Stimulated activated CD4-positive, alpha-beta T cell treated with anti-CD3 and anti-CD28 coated beads, Interleukin-1b, Interleukin-23, amount 100 ng/mL, for 1 hour (primary cell): ENCODE measurements at places on chromosomes 3 and 15.

GRCh38 chr15:64246364-64247189 is 83.8 kb upstream of the PPIB start:
- no peak for DNase-seq

DNA sequence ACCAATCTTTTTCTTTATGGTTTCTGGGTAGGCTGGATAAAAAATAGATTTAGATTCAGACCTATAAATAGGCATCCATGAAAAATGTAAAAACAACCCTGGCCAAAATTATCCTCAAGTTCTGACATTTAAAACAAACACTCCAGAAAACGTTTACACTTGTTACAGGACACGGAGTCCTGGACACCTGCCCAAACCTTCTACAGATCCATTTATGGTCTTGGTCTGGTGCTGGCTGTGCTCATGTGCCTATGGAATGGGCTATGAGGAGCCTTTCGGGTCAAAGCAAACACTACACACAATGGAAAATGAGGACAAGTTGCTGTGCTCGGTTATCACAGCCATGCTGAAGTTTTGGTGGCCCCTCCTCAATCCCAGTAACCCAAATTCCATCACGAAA is 108.1 kb downstream of the PDZRN3 start:
- DNase-seq = no peak

GRCh38 chr3:14513566-14514322 is 26.4 kb downstream of the GRIP2 start:
- DNase-seq = no peak

DNA sequence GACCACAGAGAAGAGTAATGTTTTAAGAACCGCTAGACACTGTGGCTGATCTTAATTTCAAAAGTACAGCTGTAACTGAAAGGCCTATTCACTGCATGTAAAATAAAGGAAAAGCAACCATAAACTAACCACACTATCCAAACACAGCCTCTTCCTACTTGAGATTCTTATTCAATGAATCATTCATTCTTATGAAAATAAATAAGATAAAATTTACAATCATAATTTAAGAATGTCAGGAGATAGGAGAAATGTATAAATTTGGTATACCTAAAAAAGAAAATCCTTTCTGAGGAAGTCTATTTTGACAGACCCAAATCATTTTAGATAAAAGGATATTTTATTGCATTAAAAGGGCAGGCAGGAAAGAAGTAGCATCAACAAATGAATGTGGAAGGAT is 533.5 kb upstream of the ZNF385D start:
- no peak for DNase-seq

DNA sequence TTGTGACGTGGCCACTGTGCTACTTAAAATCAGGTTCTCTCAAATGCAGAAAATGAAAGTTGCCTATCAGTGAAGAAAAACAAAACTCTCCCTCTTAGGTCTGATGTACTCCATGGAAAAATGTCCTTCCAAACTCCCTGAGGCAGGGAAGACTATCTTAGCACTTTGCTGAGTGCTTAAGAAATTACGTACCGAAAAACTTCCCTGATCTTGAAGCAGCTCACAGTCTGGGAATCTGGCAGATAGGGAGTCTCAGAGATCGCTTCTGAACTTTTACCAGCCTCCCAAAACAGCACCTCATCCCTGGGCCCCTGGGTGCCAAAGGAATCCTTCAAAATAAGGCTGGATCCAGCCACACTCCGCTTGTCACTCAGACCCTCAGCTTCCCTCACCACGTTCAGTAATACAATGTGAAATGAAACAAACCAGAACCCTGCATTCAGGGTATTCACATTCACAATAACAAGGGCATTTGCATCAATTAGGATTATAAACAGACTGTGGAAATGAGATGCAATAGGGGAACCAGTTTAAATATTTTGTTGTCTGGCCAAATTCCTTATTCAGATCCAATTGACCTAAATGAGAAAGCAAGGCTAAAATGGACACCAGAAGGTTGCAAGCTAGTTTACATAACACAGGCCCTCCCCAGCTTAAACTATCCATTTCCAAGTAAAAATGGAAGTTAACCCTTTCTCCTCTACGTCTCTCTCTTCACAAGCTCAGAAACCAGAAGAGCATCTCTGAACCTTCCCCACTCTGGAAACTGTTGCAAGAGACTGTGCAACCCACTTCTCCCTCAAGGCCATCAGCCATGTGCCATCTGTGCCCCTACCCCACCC is 20.9 kb downstream of the OSBPL10 start:
- no peak for DNase-seq

GRCh38 chr3:29410660-29411405 is 130.0 kb downstream of the RBMS3 start:
- no peak for DNase-seq

DNA sequence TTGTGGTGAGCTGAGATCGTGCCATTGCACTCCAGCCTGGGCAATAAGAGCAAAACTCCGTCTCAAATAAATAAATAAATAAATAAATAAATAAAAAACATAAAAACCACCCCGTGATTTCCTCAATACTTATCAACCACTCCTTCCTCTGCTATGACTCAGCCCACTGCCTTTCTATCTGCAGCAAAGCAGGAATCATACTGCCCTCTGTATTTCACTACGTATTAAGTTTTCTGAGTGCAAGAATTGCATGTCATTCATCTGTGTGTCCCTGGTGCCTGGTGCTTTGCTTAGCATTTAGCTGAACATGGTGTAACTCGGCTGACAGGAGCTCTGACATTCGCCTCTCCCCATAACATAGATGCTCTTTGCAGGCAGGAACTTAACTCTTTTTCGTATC is 7.1 kb downstream of the LSG1 start:
- no peak for DNase-seq

DNA sequence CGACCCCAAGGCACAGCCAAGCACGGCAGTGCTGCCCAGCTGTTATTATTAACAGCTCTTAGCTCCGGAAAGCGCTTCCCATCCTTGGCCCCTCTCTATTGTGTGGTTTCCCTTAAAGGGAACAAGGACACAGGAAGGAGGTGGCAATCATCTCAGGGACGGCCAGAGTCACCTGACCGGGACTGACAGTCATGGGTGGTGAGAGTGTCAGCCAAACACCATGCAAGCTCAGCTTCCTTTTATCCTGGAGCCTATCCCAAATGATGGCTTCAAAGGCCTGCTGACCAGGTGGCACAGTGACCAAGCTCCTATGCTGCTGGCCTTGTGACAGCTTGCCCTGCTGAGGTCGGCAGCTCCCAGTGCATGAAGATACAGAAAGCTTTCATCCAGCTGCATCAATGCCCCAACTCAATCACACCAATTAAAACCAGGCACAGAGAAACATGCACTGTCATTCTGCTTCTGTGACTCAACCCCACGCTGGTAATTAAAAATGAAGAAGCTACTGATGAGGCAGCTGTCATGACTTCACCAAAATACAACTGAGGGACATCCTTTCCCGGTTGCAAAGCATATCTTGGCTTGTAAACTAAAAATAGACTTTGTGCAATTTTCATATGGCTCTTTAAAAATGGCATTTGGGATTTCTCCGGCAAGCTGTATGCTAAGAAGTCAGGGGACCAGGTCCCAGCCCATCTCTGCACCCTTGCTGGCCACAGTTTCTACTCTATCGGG is 34.0 kb downstream of the PCSK6 start:
- DNase-seq = no peak

GRCh38 chr3:124057420-124057819 is 65.5 kb upstream of the ROPN1 start:
- DNase-seq = no peak

GRCh38 chr3:88058306-88058580 is 562 bp downstream of the CGGBP1 start:
- DNase-seq = no peak

DNA sequence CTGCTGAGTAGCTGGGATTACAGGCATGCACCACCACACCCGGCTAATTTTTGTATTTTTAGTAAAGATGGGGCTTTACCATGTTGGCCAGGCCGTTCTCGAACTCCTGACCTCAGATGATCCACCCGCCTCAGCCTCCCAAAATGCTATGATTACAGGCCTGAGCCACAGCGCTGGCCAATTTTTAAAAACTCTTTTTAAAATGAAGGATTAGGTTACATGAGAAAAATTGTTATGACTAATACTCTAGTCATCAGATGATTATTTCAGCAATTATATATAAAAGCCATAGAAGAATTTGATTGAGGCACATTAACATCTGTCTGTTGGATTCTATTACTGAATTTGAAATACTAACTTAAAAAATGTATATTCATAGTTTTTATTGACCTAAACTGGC is 134.1 kb upstream of the MNS1 start:
- no peak for DNase-seq

DNA sequence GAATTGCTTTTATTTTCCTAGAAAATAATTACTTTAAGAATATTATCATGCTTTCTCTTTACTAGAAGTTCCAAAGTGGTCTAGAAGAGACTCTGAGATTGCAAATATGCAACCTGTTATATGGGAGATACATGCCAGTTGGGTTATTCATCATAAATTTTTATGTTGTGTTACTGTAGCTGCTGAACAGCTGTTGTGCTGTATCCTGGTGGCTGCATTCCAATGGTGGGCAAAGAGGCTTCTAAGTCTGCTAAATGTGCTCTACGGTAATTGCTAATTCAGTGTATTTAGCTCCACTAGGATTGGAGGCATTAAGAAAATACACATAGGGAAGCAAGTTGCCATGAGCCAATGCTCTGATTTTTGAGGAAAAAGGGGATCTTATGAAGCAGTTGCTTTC is 409.0 kb downstream of the TUSC7 start:
- no peak for DNase-seq

DNA sequence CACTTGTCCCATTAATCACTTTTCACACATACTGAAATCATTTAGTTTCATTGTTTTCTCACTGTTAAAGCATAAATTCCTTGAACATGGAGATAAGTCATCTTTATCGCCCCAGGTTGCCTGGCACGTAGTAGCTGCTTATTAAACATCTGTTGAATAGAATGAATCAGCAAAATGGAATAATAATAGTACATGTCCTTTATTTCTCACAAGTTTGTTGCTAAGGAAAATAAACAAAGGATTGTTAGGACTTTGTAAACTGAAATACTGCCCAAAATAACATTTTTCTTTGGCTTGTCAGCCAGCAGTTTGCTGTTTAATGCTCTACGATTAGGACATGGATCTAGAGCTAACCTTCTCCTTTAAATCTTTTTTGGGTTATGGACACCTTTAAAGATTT is 17.9 kb downstream of the SLC35A5 start:
- DNase-seq = no peak

- peak; percentile 49 for DNase-seq
These were observed 24.3 kb upstream of the POLG start for GRCh38 chr15:89358755-89359439.

DNA sequence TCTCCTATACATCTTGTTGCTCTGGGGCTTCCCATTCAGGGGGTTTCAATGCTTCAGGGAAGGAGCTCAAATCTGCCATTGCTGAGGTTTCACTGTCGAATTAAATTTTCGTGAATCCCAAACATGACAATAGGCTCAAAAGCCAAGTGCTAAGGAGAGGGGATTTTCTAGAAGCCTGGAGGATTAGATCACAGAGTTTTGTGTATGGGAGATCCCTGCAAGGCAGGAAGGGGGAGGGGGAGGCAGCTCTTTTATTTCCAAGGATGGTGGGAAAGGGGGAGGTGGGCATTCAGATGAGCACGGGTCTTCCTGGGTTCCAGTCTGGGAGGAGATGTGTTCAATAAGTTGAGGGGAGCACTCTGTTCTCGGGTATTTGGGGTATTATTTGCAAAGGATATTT is 69.9 kb upstream of the DLG1 start:
- no peak for DNase-seq

DNA sequence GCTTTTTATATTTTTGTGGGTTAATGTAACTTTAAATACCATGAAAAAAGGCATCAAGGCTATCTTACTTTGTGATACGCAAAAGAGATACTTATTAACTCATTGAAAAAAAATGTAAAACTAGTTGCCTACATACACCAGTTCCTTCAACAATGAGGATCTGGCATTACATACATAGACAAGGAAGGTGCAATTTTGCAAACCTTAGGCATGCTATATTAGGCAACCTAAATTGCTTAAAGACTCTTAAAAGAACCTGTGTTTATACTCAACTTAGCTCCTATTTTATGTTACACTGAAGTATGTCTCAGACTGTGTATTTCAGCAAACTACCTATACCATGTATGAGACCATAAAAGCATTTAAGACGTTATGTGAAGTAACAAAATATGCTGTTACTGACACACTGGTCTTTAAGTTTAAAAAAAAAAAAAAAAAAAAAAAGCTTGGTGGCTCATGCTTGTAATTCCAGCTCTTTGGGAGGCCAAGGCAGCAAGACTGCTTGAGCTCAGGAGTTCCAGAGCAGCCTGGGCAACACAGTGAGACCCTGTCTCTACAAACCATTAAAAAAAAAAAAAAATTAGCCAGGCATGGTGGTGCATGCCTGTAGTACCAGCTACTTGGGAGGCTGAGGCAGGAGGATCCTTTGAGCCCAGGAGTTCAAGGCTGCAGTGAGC is 9.1 kb downstream of the TASOR start:
- no peak for DNase-seq

GRCh38 chr3:107629566-107629965 is 106.8 kb downstream of the BBX start:
- no peak for DNase-seq

DNA sequence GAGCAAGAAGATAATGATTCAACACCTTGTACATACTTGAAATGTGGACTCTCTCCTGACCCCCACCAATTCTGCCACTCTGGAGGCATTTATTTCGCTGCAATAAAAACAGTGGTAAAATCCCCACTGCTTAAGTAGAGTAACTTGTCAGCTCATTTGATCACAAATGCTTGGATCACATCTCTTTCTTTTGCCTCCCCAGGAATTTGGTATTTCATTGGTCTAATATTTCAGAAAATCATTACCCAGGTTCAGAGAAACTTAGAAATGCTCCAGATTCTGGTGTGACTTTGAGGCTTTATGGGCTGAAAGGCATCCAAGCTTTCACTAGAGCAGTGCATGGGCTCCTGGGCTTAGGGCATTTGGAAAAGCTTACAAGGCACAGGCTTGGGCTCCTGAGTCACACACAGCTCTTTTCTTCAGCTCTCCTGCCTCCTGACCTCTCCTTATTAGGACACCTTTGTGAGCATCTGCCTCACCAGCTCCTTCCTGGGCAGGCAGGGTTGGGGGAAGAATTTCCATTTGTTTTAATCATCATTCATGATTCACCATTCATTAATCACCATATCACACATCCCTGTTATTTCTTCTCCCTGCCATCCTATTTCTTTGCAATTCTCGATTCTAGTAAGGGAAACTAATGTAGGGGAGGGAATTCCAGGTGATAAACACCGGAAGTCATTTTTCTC is 22.5 kb downstream of the CDCP1 start:
- DNase-seq = no peak

- no peak for DNase-seq
These were observed 148.6 kb downstream of the SUCNR1 start for GRCh38 chr3:152021951-152022461.

- DNase-seq = no peak
These were observed at the start of gene CAMP for GRCh38 chr3:48222616-48223513. TSS of gene CAMP (plus strand) at chr3:48223495. CDS start at chr3:48223512, 17 bp downstream.

DNA sequence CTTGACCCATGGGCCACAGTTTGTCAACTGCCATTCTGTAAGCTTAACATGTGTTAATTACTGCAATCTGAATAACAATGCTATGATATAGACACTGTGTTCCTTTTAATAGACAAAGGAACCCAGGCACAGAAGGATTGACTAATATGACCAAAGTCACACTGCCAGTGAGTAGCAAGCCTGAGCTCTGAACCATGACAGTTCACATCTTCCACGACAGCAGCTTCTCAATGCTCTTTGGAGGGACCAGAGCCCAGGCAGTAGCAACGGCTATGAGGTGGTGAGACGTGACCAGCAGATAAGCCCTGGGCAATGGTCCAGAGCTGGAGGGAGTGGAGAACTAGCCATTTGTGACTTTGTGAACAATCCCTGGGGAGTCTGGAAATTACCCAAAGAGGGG is 19.4 kb downstream of the CA12 start:
- DNase-seq = no peak
